ENCODE measurements at places on chromosomes 3 and 15. TPM values are rescaled to one million over a fixed set of nuclear protein-coding genes. Genes with fewer than 3 reads are reported as not detected.

Gene SIAH2
- 35.7 TPM for total RNA-seq

Gene KNL1
- 3.5 TPM for total RNA-seq

Gene STAB1
- total RNA-seq = 1.1 TPM

Gene MYH15
- 0.36 TPM for total RNA-seq

Gene WDR93
- 0.36 TPM for total RNA-seq

Gene TUSC7
- not detected for total RNA-seq

Gene MITF
- total RNA-seq = 11.6 TPM

Gene PP2D1
- total RNA-seq = not detected

Gene CLDN18
- not detected for total RNA-seq

Gene TPRG1
- total RNA-seq = 6.5 TPM

Gene LSMEM2
- not detected for total RNA-seq

Gene CCPG1
- total RNA-seq = 209 TPM

Gene ROBO2
- total RNA-seq = 0.36 TPM

Gene DNAJA4
- 2.1 TPM for total RNA-seq

Gene UROC1
- not detected for total RNA-seq

Gene CCNB2
- 6.5 TPM for total RNA-seq

Gene ANKDD1A
- 3.8 TPM for total RNA-seq

Gene LMAN1L
- total RNA-seq = under 0.01 TPM

Gene TMEM207
- not detected for total RNA-seq

Gene GRIP2
- total RNA-seq = 1.4 TPM

Gene SGO1
- 0.88 TPM for total RNA-seq

Gene SLC2A2
- not detected for total RNA-seq

Gene LRRK1
- total RNA-seq = 15.2 TPM

Gene OR5K2
- not detected for total RNA-seq

Gene PLAAT1
- total RNA-seq = under 0.01 TPM

Gene NDN
- total RNA-seq = 51.9 TPM

Gene LRRC34
- 2.2 TPM for total RNA-seq

Gene CD96
- total RNA-seq = under 0.01 TPM

Gene MAGEL2
- total RNA-seq = not detected

Gene ATP13A4
- total RNA-seq = not detected

Gene C3orf22
- not detected for total RNA-seq

Gene MDFIC2
- not detected for total RNA-seq

Gene SI
- not detected for total RNA-seq

Gene GPR62
- not detected for total RNA-seq

Gene ZNF619
- 8.5 TPM for total RNA-seq

Gene ZNF80
- not detected for total RNA-seq

Gene COL7A1
- total RNA-seq = 12.7 TPM

Gene WDR6
- total RNA-seq = 74.3 TPM

Gene HRG
- not detected for total RNA-seq

Gene DNAH12
- total RNA-seq = under 0.01 TPM

Gene CDHR4
- not detected for total RNA-seq

Gene AGBL1
- not detected for total RNA-seq

Gene SLC51B
- not detected for total RNA-seq

Gene GP9
- total RNA-seq = not detected

Gene TTLL13
- under 0.01 TPM for total RNA-seq

Gene BCHE
- total RNA-seq = not detected

Gene FANCD2OS
- total RNA-seq = not detected

Gene ZNF639
- total RNA-seq = 51.8 TPM

Gene UBR1
- 35.5 TPM for total RNA-seq
